ENCODE measurements at places on chromosomes 16 and 17.

GRCh38 chr17:76440751-76441362 lies 12.1 kb downstream of the UBE2O start:
- no peak for DNase-seq

DNA sequence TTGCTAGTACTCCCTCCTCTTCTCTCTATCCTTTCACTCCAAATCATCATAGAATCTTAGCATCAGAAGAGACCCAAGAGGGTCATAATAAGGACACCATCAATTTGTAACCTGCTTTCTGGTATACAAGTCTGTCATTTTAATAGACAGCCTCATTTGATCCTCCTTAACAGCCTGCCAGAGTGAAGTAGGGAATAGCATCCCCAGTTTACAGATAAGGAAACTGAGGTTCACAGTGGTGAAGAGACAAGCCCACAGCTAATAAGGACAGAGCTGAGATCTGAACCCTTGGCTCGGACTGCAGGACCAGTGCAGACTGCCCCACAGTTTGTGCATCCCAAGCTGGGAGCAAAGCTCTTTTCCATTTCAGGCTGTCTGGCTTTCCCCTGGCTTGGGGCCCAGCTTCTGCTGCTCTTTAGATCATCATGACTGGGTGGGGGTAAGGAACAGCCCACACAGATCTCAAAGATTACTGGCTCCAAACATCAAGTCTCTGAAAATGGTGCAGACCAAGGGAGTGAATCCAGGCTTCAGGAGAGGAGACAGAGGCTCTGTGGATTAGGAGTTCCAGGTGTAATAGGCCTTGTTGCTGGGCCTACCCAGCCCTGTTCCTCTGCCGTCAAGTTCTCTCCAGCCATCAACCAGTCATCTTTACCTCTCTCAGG lies 10.3 kb upstream of the IGFBP4 start:
- peak; percentile 81 for DNase-seq

- DNase-seq, result no peak
Measured at GRCh38 chr16:76940251-76940650, 250.7 kb upstream of the MON1B start.

DNA sequence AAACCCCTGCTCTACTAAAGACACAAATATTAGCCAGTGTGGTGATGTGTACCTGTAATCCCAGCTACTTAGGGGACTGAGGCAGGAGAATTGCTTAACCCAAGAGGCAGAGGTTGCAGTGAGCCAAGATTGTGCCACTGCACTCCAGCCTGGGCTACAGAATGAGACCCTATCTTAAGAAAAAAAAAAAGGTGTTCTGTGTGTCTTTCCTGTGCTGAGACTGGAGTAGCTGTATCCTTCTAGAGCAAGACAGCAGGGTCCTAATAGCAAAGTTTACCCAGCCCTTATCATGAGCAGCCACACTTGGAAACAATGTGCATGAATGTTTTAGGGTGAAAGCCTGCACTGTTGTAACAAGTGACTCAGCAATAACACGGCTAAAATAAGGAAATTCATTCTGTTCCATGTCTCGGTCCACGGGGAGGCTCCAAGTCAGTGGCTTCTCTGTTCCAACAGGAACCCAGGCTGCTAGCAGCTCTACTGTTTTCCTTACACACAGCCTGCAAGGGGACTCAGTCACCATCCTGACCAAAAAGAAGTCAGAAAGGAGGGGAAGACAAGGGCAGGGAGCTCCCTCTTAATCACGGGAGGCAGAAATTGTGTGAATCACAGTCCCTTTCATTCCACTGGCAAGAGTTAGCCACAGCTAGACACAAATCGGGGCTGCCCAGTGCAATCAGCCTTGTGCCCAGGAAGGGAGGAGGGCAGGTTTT lies 7.1 kb upstream of the SLC5A11 start:
- no peak for DNase-seq

DNA sequence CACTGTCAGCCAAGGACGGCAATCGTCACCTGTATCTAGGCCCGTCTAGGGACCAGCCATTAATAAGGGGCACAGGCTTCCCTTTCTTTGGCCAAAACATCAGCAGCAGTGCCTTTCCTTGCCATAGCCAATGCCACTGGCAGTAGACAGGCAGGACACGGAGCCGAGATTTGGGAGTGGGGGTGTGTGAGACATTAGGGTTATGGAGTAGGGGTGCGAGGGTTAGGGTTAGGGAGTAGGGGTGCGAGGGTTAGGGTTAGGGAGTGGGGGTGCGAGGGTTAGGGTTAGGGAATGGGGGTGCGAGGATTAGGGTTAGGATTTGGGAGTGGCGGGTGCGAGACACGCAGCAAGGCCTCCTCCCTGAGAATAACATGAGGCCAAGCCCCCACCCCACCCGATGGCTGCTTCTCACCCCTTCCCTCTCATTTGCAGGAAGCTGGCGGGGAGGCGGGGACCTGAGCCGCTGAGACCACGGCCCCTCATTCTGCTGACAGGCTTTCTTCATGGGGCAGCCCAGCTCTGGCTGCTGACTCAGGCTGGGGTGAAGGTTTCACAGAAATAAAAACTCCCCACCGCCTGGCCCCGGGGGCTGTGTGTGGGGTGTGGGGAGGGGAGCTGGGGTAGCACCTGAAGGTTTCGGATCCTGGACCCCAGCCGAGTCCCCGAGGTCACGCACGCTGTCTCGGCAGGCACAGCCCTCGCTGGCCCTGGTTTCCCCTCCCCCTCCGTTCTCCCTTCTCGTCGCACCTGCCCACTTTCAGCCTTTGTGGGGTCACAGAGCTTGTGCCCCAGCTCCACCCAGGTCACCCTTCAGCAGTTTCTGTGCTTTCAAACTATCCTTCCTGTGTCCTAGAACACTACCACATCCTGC lies 93.8 kb downstream of the PGS1 start:
- no peak for DNase-seq

DNA sequence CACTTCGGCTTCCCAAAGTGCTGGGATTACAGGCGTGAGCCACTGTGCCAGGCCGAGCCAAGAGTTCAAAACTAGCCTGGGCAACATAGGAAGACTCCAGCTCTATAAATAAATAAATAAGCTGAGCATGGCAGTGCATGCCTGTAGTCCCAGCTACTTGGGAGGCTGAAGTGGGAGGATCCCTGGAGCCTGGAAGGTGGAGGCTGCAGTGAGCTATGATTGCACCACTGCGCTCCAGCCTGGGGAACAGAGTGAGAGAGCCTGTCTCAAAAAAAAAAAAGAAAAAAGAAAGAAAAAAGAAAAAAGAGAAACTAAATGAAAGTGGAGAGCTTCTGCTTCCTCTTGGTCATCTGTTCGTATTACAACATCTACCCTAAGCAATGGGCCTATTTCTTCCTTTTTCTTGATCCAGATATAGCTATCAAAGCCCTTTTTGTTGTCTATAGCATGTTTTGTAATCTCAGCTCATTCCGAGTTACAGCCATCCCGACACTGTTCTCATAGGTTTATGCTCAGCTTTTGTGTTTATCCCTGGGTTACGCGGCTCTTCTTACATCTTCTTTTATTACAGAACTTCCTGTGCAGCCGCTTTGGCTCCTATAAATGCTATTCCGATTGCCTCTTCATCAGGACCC lies 14.1 kb upstream of the MAPK3 start:
- no peak for DNase-seq

DNA sequence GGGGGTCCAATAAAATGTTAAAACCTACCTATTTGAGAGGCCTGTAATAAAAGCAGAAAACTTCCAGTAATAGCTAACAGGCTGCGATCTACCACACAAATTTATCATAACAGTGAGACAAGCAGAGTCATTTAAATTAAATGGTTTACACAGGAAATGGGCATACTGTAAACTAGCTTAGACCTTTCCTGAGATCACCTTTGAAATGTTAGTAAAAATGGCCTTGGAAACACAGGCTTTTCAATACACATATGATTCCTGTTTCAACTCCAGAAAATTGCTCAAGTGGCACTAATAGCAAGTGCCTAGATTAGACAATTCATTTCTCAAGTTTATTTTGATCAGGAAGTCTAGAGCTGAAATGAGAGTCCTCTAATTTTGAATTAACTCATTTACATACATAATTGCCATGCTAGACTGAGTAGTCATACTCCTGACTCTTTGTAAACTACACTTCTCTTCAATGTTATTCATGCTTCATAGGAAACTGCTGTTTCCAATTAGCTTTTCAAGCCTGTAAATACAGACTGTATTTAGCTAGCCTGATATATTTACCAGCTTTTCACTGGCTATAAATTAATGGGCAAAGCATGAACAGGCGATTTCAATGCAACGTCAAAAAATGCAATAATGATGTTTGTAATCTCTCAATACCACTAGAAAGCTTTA lies 43.3 kb downstream of the PARN start:
- DNase-seq, result no peak

DNA sequence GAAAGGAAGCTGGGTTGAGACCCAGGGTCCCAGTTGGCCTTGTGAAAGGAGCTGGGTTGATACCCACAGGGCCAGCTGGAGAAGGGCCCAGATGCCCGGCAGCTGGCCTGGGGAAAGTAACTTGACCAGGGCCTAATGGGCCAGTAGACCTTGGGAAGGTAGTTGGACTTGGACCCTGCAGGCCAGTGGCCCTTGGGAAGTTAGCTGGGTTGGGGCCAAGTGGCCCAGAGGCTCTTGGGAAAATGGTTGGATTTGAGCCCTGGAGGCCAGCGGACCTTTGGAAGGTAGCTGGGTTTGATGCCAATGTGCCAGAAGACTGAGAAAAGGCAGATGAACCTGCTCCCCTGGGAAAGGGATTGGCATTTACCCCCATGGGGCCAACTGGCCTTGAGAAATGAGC lies 13.4 kb downstream of the CHTF8 start:
- no peak for DNase-seq

GRCh38 chr17:42002175-42002791 lies 15.0 kb downstream of the DNAJC7 start:
- no peak for DNase-seq
